ENCODE measurements at places on chromosomes 7 and 10.

DNA sequence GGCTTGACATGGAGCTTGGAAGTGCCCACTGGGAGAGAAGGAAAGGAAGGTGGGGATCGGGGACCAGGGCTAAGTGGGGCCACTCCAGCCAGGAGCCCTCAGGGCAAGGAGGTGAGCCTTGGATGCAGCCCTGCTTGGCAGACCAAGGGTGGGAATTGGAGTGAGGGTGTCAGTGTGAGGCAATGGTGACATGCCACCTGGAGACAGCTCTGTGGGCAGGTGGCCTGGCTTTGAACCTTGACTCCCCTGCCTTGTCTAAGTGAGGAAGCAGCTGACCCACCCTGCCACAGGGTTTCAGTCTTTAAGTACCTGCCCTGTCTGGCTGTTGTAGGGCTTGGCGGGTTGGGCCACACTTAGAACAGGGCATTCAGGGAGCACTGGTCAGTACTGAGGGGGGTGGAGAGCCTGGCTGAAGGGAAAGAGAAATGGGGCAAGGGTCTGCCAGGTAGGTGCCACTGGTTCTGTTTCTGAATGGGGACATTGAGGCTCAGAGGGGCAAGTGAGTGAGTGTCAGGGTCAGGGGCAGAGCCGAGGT, 4.8 kb downstream of the RAMP3 start:
- no peak overlapping the region for H3K27ac ChIP-seq
- no peaks in the 10 kb centered on the region for H3K36me3 ChIP-seq
- no peaks in the 10 kb centered on the region for H3K4me1 ChIP-seq
- DNase-seq = no peak

GRCh38 chr7:112715525-112715924, 74.7 kb downstream of the TMEM168 start:
- H3K4me3 ChIP-seq = no peak overlapping the region
- H3K4me1 ChIP-seq = no peaks in the 10 kb centered on the region
- H3K27me3 ChIP-seq = no peaks in the 10 kb centered on the region
- DNase-seq = no peak
- H3K27ac ChIP-seq = no peak overlapping the region

GRCh38 chr10:113720386-113720785, 31.1 kb upstream of the PLEKHS1 start:
- H3K27me3 ChIP-seq = no peaks in the 10 kb centered on the region
- H3K36me3 ChIP-seq = peaks cover 24% of the 10 kb centered on the region
- H3K4me1 ChIP-seq = no peaks in the 10 kb centered on the region

DNA sequence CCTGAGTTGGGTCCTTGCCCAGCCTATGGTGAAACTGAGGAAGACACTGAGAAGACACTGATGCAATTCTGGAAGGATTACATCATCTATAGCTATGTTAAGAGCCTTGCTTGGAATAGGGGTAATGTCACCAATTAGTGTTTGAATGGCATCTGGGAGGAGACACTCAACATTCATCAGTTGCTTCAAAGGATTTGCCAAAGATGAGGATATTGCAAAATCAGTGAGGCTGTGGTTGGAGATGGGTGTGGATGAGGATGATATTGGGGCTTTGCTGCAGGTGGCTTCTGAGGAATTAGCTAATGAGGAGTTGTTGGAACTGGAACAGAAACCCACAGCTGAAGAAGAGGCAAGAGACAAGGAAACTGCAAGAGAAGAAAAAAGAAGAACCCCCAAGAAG, 146.7 kb upstream of the SP4 start:
- peak; percentile 24 for DNase-seq
- H3K4me3 ChIP-seq = no peak overlapping the region
- no peaks in the 10 kb centered on the region for H3K27me3 ChIP-seq
- H3K36me3 ChIP-seq = no peaks in the 10 kb centered on the region
- peaks cover 6% of the 10 kb centered on the region for H3K4me1 ChIP-seq

GRCh38 chr10:99843310-99843709, 60.9 kb downstream of the ABCC2 start:
- no peak overlapping the region for H3K4me3 ChIP-seq
- H3K4me1 ChIP-seq = no peaks in the 10 kb centered on the region
- no peak for DNase-seq
- no peaks in the 10 kb centered on the region for H3K27me3 ChIP-seq
- no peak overlapping the region for H3K27ac ChIP-seq

DNA sequence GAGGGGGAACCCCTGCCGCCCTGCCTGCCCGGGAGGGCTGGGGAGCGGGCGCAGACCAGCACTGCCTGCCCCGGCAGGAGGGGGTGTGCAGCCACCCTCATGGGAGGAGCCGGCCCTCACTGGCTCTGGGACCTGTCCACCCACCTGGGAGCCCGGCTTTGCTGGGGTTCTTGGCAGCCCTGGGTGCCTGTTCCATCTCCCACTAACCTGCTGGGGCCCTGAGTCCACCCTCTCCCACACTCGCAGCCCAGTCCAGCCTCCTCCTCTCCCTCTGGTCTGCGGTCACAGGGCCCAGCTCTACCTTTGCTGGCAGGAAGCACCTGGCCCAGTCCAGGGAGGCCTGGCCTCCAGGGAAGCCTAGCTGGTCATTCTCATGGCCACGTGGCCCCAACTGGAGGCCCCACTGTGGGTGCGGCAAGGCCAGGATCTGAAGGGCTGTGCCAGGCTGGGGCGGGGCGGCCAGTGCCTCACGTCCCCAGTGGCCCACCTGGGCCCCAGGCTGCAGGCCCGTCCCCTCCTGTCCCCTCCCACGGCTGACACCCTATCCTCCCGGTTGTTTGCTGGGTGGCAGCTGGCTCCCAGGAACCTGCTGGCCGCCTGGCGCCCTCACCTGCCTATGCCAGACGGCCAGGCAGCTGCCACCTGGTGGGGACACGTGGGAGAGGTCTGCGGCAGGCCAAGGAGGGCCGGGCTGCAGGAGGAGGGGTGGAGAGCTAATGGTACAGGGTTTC, at the start of gene TMEM184A:
Gene TMEM184A, minus strand, starts transcription at position 393 of the 731 bp plus-strand sequence. CDS start 721 bp downstream, outside the sequence.
- peaks cover 22% of the 10 kb centered on the region for H3K4me1 ChIP-seq
- peak within 1 kb of the TSS; percentile 72 for H3K4me3 ChIP-seq
- H3K36me3 ChIP-seq = peaks cover 5% of the 10 kb centered on the region
- peak within 1 kb of the TSS; percentile 94 for H3K27ac ChIP-seq

GRCh38 chr7:17369691-17370426, 71.4 kb downstream of the AHR start:
- peak overlapping the region; percentile 89 for H3K27ac ChIP-seq
- peak overlapping the region; percentile 9 for H3K4me3 ChIP-seq
- peaks cover 27% of the 10 kb centered on the region for H3K4me1 ChIP-seq
- DNase-seq = peak; percentile 94

GRCh38 chr10:58356756-58357155, 21.9 kb downstream of the UBE2D1 start:
- DNase-seq = no peak
- no peaks in the 10 kb centered on the region for H3K36me3 ChIP-seq
- no peak overlapping the region for H3K27ac ChIP-seq

- H3K27me3 ChIP-seq = no peaks in the 10 kb centered on the region
- H3K4me3 ChIP-seq = no peak overlapping the region
- H3K27ac ChIP-seq = no peak overlapping the region
- DNase-seq = no peak
- H3K4me1 ChIP-seq = no peaks in the 10 kb centered on the region
Observed at GRCh38 chr7:148374396-148375259, 215.9 kb upstream of the C7orf33 start.

DNA sequence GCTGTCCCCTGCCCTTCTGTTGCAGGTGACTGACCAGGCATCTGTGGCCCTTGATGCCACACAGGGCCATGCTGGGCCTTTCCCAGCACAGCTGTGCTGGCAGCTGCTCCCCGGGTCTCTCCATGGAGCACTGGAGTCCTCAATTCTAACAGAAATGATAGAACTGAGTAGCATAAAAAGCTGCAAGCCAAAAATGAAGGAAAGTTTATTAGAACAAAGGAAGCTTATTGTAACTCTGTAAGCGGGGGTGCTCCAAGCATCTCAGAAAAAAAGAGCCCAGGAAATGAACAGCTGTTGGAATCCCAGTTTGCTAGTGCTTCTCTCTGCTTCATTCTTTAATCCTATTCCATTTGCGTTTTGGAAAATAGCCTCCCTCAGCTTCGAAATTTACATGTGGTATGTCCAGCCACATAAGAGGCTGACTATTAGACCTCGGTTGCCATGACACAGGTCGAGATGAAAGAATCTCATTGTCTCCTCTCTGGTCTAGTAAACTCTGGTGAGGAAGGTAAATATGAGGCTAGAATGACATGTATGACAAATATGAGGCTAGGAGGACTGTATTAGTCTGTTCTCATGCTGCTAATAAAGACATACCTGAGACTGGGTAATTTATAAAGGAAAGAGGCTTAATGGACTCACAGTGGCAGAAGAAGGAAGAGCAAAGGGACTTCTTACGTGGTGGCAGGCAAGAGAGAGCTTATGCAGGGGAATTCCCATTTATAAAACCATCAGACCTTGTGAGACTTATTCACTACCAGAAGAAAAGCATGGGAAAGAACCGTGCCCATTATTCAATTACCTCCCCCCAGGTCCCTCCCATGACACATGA, 23.7 kb downstream of the EPDR1 start:
- H3K27me3 ChIP-seq = peaks cover 11% of the 10 kb centered on the region
- no peaks in the 10 kb centered on the region for H3K4me1 ChIP-seq
- H3K4me3 ChIP-seq = no peak overlapping the region
- H3K36me3 ChIP-seq = no peaks in the 10 kb centered on the region
- no peak for DNase-seq
- peak overlapping the region; percentile 14 for H3K27ac ChIP-seq

DNA sequence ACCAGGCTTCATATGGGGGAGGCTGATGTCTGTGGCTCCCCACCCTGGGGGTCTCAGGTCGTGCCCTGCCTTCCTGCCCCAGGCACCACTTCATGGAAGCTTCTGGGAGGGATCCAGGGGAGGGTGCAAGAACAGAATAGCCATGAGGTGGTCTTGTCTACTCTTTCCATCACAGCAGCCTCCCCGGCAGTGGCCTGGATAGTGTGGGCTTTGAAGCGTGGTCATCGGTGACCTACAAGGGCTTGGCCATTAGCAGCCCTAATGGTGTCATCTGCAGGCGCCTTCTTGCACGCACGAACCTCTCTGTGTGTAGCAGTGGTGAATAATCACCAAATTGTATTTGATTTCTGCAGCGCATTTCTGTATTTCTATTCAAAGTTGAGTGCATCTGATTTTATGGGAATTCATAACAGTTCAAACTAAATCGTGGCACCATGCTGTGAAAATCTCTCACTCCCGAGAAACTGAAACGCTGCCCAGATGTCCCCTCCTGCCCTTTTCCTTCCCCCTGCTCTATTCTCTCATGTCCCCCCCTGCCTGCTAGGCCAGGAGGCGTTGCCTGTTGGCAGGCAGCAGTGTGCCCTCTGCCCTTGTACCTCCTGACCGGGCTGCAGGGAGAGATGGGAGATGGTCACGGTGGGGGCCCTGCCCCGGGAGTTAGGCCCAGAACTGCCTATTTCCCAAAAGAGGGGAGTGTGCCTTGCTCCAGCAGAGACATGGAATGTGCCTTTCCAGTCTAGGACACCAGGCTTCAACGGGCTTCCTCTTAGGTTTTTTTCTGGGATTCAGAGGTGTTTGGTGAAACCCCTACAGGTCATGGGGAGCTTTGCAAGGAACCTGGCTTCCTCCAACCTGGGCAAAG, 34.8 kb downstream of the CDH23 start:
- DNase-seq = no peak
- no peaks in the 10 kb centered on the region for H3K4me1 ChIP-seq
- peaks cover 50% of the 10 kb centered on the region for H3K27me3 ChIP-seq
- H3K4me3 ChIP-seq = no peak overlapping the region
- no peak overlapping the region for H3K27ac ChIP-seq

- H3K27me3 ChIP-seq = no peaks in the 10 kb centered on the region
- H3K36me3 ChIP-seq = no peaks in the 10 kb centered on the region
Observed at GRCh38 chr7:105656922-105657521, 75.7 kb upstream of the EFCAB10 start.

GRCh38 chr10:74056050-74056818, 58.3 kb downstream of the VCL start:
- peaks cover 5% of the 10 kb centered on the region for H3K36me3 ChIP-seq
- DNase-seq = peak; percentile 47
- no peak overlapping the region for H3K4me3 ChIP-seq
- no peaks in the 10 kb centered on the region for H3K27me3 ChIP-seq
- peak overlapping the region; percentile 81 for H3K27ac ChIP-seq

DNA sequence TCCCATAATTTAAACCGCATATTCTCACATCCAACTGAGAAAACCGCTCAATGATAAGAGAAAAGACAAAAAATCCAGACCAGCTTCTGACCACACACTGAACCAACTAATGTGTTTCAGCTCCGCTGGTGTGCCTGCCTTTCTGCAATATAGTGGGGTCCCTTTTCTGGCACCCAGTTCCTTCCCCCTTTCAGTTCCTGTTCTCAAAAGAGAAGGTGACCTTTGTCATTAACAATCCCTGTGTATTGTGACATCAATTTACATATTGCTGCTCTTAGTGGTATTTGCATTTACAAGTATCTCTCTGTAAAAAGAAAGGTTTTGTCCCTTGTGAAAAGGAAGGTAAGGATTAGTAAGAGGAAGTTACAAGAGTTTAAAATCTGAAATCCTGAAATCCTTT, 1.4 kb downstream of the PPP1R17 start:
- no peaks in the 10 kb centered on the region for H3K4me1 ChIP-seq
- no peak overlapping the region for H3K4me3 ChIP-seq
- H3K36me3 ChIP-seq = no peaks in the 10 kb centered on the region
